ENCODE measurements at places on chromosomes 6 and 20. TPM values are rescaled to one million over a fixed set of nuclear protein-coding genes. Genes with fewer than 3 reads are reported as not detected.

NKX2-4 gene
- total RNA-seq = under 0.01 TPM

BEND6 gene
- 6.1 TPM for total RNA-seq

ROMO1 gene
- total RNA-seq = 437 TPM

KCNB1 gene
- total RNA-seq = 0.12 TPM

OPRM1 gene
- not detected for total RNA-seq

GMPR gene
- 20.0 TPM for total RNA-seq

ADTRP gene
- 2.0 TPM for total RNA-seq

ADGRB3 gene
- not detected for total RNA-seq

RAET1E gene
- 0.47 TPM for total RNA-seq

CRISP3 gene
- total RNA-seq = not detected

SIRPG gene
- total RNA-seq = not detected

MAFB gene
- 3.2 TPM for total RNA-seq

GPR6 gene
- total RNA-seq = not detected

DLK2 gene
- total RNA-seq = 0.47 TPM

IMPG1 gene
- not detected for total RNA-seq

Data from smooth muscle cell of the coronary artery (primary cell).